ENCODE measurements at places on chromosomes 7 and 10.

DNA sequence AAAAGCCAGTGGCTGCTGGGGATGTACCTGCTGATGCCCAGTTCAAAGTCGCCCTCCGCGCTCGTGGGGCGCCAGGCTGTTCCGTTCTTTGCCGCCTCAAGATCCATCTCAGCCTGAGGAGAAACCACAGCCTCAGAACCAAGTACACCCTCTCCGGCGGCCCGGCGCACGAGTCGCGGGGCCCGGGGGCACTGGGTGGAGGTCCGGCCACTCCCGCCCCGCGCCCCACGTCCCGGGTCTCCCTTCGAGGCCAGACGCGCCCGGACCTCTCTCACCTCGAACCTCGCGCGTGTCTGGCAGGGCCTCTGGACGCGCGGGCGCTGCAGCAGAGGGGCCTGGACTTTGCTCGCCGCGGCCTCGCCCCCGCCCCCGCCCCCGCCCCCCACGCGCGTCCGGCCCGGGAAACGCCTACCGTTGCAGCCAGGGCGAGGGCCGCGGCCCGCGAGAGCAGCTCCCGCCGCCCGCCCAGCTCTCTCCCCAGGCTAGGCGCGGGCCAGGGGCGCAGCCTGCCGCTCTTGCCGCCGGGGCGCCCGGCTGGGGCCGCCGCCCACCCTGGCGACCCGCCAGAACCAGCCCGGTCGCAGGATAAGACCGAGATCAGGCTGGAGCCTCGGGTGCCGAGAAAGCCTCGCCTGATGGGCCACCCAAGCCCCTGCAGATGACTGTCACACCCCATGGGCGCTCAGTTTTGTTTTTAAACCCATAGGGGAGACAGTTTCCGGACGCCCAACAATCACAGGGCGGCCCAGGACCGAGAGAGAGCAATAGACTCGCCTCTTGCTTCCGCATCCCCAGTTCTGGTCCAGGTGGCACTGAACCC, at the start of gene ABCB4:
Gene ABCB4, minus strand, starts transcription at position 322 of the 820 bp plus-strand sequence. Its CDS starts 215 bp downstream, at position 107.
- no peak for DNase-seq

- no peak for DNase-seq
Measured at GRCh38 chr7:116340201-116340847, 130.0 kb downstream of the TES start.

DNA sequence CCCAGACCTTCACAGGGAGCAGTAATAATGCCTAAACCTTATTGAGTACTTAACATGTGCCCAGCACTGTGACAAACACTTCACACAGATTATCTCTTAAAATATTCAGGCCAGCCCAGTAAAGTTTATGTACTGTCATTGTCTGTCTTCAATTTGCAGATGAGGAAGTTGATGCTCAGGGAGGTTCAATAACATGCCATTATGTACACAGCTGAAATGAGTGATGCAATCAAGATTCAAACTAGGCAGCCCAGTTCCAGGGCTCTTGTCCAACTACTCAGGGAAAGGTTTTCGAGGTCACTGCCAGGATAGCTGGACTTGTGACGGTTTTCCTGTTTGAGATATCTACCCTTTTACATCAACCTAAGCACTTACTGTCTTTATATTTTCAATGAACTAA, 56.1 kb downstream of the AUTS2 start:
- no peak for DNase-seq

GRCh38 chr10:118272149-118272721, 69.9 kb downstream of the FAM204A start:
- DNase-seq = no peak

GRCh38 chr7:8418629-8419245, 14.7 kb upstream of the NXPH1 start:
- peak; percentile 63 for DNase-seq

DNA sequence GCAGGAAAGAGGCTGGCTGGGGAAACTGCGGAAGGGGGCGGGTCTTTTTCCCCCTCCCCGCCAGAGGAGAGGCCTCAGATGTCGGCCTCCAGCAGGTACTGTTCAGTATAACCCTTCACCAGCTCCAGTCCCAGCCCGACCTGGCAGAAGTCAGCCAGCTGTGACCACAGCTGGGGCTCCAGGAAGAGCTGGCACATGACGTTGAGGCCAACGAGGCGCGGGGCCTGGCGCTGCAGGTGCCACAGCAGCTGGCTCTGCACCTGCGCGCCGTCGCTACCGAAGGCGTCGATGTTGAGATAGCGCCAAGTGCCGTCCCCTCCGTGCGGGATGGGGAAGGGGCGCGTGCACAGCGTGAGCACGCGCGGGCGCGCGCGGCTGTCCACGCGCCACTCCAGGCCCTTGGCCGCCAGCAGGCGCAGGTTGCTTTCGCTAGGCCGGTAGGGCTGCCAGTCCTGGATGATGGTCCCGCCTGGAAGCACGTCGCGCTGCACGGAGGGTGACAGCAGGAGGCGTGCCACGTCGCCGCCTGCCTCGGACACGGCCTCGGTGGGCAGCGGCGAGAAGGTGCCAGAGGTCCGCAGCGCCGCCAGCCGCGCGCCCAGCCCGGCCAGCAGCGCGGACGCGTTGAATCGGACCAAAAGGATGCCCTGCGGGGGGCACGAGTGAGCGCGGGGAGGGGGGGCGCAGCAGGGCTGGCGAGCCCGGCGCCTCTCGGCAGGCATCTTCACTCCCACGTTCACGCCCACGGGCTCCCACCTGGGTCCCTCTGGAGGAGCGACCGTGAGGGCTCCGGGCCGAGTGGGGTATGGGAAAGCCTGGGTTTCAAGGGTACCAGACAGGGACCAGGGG, 6.9 kb upstream of the VGF start:
- no peak for DNase-seq

All from CD4-positive, alpha-beta T cell treated with Interleukin-17A for 4 hours (primary cell).